Right atrium auricular region (tissue), 2 donors: ENCODE measurements at places on chromosomes 1 and 21.

DNA sequence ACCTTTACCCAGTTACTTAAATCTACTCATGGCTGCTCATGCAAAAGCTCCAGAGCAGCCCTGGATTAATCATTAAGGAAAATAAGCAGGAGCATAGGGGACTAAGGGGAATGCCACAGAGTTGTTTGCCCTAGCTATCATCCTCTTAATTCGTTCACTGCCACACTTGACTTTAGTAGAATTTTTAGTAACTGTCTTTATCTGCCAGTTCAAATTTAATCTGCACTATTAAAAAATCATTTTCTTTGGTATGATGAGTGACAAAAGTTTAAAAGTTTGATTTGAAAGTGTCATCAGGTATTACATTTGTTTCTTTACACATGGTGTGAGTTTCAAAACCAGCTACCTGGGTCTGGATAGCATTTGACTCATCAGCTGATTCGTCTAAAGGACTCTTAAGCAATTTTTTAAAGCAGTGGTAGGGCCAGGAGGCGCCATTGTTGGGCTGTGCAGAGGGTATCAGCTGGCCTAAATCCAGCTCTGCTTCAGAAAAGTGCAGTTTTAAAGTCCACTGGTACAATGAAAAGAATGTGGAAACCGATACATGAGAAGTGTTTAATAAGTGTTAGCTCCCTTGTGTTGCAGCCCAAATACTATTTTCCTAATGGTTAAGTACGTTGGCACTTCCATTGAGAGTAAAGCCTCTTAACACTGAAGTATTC, 69.9 kb upstream of the DR1 start:
- DNase-seq = no peak

- DNase-seq = peak; percentile 53
These were observed 168.8 kb downstream of the GALNT2 start for GRCh38 chr1:230235876-230236275.

- DNase-seq = no peak
These were observed 31.1 kb downstream of the CD55 start for GRCh38 chr1:207352554-207352953.

- DNase-seq = no peak
These were observed 222.4 kb downstream of the LRRC40 start for GRCh38 chr1:69982992-69983391.

- DNase-seq = no peak
These were observed 9.5 kb upstream of the DMRTB1 start for GRCh38 chr1:53449693-53450092.

DNA sequence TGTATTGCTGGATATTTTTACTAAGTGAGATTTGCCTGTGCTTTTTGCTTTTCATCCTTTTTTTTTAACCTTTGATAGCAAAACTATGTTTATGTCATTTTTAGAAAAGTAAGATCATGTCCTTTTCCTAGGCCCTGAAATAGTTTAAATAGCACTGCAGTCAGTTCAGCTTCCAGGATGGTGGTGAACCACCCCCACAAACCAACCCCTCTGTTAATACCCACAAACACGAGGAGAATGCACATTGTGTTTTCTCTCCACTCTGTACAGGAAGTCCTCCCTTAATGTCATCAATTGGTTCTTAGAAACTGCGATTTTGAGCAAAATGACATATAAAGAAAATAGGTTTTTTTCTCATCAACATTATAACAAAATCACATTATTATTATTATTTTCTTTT, 117.7 kb upstream of the DSCAM start:
- no peak for DNase-seq

GRCh38 chr1:181459067-181459466, 24.2 kb upstream of the CACNA1E start:
- DNase-seq = no peak
